ENCODE measurements at places on chromosomes 11 and 22.

- no peak for DNase-seq
Observed at GRCh38 chr11:114317787-114318137, 21.6 kb downstream of the NNMT start.

DNA sequence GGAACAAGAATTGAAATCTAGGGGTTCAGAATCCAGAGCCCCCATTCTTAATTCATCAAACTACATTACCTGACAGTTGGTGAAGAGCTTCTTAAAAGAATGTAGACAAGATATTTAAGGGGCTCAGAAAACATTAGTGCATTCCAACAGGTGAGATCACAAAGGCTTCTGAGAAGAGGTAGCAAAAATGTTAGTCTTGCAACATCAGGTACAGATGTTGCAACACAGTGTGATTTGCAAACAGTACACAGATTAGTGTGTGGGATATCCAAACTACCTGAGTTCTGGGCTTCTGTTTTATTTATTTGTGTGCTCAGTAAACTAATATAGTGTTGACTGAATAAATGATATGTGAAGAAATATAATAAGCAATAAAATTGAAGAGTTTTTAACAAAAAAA lies 11.8 kb downstream of the CASP4 start:
- no peak for DNase-seq

- DNase-seq: no peak
Observed at GRCh38 chr22:44448271-44448830, 49.7 kb downstream of the RTL6 start.

- DNase-seq: no peak
Observed at GRCh38 chr11:18834754-18835466, 43.3 kb upstream of the PTPN5 start.

GRCh38 chr11:119236891-119237290 lies 30.8 kb downstream of the CBL start:
- DNase-seq: no peak

GRCh38 chr11:2382129-2382517 lies 5.0 kb downstream of the CD81 start:
- no peak for DNase-seq

DNA sequence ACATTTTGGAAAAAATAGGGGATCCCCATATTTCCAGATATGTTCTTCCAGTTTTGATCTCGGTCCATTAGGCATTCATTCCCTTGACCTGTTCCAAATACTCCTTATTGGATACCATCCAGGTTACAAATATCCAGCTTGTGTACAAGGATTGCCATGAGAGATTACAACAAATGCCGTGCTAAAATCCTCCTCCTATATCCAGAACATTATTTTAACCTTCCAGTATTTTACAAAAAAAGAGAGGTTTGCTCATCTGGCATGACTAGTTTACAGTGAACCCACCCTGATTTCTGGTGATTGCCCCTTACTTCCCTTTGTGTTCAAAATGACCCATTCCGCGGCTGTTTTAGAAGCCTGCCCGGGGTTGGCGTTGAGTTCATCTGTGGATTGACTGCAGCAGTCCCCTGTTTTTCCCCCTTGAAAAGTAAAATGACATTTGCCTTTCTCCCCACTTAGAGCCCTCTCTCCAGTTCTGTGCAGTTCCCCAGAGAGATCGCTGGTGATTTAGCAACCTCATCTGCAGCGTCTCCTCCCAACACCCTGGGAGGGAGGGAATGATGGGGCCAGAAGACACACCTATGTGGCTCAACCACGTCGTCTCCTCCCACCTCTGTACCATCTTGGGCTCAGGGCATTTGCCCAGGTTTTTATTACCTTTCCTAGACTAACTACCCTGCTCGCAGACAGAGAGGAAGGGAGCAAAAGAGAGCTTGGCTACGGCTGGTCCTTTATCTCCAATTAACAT lies 73.6 kb downstream of the DSCAML1 start:
- DNase-seq: no peak

DNA sequence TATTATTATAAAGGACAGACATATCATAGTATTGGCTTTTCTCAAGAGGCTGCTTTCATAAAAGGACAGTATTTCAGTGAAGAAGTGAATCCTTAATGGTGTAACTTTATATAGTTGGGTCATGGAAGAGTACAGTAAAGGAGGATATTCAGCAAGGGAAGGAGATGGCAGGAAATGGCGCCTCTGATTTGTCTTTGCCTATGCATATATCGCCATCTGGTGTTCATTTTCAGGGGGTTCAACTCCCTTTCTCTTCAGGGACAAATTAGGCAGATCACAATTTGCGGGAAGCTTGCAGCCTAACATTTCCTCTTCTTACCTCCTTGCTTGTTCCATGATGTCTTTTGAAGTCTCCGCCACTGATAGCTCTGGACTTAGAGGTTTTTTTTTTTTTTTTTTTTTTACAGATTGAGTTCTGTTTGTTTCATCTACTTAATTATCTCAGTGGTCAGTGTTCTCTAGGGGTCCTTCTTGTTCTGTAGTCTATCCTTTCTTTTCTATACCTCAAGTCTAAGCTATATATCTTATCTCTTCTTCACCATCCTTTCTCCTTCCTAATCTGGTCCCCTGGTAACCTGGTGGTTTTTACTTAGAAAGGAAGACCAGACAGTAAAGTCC lies 21.8 kb upstream of the RRM1 start:
- no peak for DNase-seq

- DNase-seq: no peak
Observed at GRCh38 chr11:123694551-123694950, 40.1 kb upstream of the SCN3B start.

DNA sequence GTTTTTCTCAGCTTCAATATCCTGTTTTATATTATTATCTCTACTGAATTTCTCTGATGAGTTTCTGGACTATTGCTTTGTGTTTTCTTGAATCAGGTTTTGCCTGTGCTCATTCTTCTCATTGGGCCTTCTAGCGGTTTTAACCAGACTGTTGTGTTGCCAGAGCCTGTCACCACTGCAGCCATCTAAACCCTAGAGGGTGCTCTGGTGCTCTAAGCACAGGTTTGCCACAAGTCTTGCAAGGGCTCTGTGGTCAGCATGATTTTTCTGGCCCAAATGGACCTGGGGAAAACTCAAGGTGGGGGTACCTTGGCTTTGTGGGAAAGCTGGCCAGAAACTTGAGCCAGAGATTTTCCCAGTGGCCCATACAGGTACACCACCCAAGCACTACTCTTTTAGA lies 52.4 kb upstream of the TYR start:
- DNase-seq: no peak

GRCh38 chr11:118436639-118437207 lies 431 bp downstream of the KMT2A start:
- no peak for DNase-seq

- no peak for DNase-seq
Observed at GRCh38 chr11:92765965-92766371, 203.5 kb upstream of the MTNR1B start.

All from vagina (tissue), 2 donors.